ENCODE measurements at places on chromosomes 1 and 21.
A peak's percentile ranks its signal among the peaks of the same experiment; 100 is the strongest.

DNA sequence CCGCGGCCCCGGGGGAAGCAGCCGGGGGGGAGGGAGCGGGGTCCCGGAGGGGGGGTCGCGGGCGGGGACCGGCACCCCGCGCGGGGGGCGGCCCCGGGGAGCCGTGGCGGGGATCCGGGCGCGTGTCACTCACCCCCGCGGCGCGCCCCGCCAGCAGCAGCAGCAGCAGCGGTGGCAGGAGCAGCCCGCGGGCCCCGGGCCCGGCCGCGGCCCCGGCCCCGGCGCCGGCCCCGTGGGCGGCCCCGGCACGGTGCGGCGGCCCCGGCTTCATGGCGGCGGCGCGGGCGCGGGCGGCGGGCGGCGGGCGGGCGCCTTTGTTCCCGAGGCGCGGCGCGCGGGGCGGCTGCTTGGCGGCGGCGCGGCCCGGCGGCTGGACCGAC lies 252 bp downstream of the SDC3 start:
- DNase-seq, result no peak
- H3K36me3 ChIP-seq, result no peaks in the 10 kb centered on the region
- peaks cover 7% of the 10 kb centered on the region for H3K4me1 ChIP-seq
- H3K27me3 ChIP-seq, result no peaks in the 10 kb centered on the region

GRCh38 chr21:42214921-42215320 lies 4.0 kb upstream of the ABCG1 start:
- no peak overlapping the region for H3K27ac ChIP-seq
- DNase-seq, result no peak
- H3K27me3 ChIP-seq, result no peaks in the 10 kb centered on the region
- H3K36me3 ChIP-seq, result no peaks in the 10 kb centered on the region
- no peak overlapping the region for H3K4me3 ChIP-seq
- H3K4me1 ChIP-seq, result no peaks in the 10 kb centered on the region

DNA sequence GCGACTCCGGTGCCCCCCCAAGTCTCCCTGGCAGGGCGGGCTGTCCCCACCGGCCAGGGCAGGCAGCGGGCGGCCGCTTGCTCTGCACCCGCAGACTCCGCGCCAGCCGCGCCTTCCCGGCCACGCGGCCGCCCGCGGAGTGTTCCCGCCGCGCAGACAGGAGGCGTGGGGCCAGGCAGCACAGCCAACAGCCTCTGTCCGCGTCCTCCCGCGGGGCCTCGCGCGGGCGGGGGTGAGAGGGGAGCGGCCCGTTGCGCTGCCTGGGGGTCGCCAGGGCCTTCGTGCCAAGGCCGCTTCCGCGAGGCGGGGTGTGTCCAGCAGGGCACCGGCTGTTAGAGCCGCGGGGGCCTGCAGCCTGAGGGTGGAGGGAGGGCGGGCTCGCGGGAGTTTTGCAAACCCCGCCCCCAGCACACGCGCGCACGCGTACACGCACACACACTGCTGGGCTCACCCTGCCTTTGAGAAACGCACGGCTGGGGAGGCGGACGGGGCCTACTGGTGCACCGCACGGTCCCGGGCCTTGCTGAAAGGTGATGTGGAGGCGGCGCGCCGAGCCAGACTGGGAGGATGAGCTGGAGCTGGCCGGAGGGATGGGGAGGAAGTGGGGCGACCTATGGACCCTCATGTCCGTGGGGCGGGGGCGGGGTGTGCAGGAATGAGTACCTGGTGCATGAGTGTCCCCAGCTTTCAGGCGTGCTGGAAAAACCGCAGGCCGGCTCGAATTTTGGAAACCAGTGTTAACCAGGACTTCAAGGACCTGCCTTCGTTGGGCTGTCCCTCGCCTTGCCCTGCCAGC lies 41.5 kb downstream of the KIAA1614 start:
- H3K4me1 ChIP-seq, result peaks cover 12% of the 10 kb centered on the region
- H3K27ac ChIP-seq, result no peak overlapping the region
- DNase-seq, result peak; percentile 57

DNA sequence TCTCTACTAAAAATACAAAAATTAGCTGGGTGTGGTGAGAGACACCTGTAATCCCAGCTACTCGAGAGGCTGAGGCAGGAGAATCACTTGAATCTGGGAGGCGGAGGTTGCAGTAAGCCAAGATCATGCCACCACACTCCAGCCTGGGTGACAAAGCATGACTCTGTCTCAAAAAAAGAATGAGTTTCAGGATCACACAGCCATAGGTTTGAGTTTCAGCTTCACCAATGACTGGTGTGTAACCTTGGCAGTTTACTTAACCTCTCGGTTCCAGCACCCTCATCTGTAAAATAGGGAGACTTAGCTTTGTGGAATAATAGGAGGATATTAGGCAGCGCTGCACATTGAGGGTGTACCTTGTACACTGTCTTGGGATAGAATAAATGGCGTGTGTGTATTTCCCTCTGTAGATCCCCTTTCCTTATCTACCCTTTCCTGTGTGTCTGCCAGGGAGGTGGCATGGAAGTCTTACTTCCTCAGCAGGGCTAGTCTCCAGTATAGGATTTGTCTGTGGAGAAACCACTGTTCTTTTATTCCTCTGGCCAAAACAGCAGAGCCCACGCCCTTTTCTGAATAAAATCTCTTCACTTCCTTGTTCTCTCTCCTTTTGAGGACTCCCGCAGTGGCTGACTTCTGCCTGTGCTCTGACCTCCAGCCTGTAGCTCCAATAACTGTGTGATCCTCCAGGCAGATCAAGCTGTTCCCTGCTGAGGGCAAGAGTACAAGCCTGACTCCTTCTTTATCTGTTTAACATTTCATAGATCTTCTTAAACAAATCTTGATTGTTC lies 90.4 kb downstream of the HHAT start:
- H3K27me3 ChIP-seq, result no peaks in the 10 kb centered on the region
- no peak for DNase-seq
- H3K4me1 ChIP-seq, result no peaks in the 10 kb centered on the region
- no peak overlapping the region for H3K4me3 ChIP-seq
- H3K27ac ChIP-seq, result no peak overlapping the region
- no peaks in the 10 kb centered on the region for H3K36me3 ChIP-seq

GRCh38 chr21:44578371-44579055 lies 1.9 kb downstream of the KRTAP10-5 start:
- DNase-seq, result no peak
- H3K27me3 ChIP-seq, result no peaks in the 10 kb centered on the region
- no peaks in the 10 kb centered on the region for H3K36me3 ChIP-seq
- no peaks in the 10 kb centered on the region for H3K4me1 ChIP-seq
- H3K27ac ChIP-seq, result no peak overlapping the region

GRCh38 chr1:3237994-3238702 lies 169.1 kb downstream of the PRDM16 start:
- H3K27me3 ChIP-seq, result no peaks in the 10 kb centered on the region
- H3K27ac ChIP-seq, result no peak overlapping the region
- H3K4me1 ChIP-seq, result no peaks in the 10 kb centered on the region
- no peak for DNase-seq
- no peaks in the 10 kb centered on the region for H3K36me3 ChIP-seq
- H3K4me3 ChIP-seq, result no peak overlapping the region

GRCh38 chr1:48488721-48489120 lies 16.7 kb upstream of the SPATA6 start:
- no peak overlapping the region for H3K4me3 ChIP-seq
- no peaks in the 10 kb centered on the region for H3K4me1 ChIP-seq
- no peaks in the 10 kb centered on the region for H3K27me3 ChIP-seq
- DNase-seq, result no peak

- H3K36me3 ChIP-seq, result no peaks in the 10 kb centered on the region
- H3K4me3 ChIP-seq, result no peak overlapping the region
- H3K27me3 ChIP-seq, result no peaks in the 10 kb centered on the region
These were observed 300.6 kb downstream of the TM2D1 start for GRCh38 chr1:61424382-61424781.

GRCh38 chr1:17594026-17594425 lies 54.5 kb downstream of the ARHGEF10L start:
- no peaks in the 10 kb centered on the region for H3K27me3 ChIP-seq
- H3K27ac ChIP-seq, result no peak overlapping the region
- no peak for DNase-seq
- no peak overlapping the region for H3K4me3 ChIP-seq

DNA sequence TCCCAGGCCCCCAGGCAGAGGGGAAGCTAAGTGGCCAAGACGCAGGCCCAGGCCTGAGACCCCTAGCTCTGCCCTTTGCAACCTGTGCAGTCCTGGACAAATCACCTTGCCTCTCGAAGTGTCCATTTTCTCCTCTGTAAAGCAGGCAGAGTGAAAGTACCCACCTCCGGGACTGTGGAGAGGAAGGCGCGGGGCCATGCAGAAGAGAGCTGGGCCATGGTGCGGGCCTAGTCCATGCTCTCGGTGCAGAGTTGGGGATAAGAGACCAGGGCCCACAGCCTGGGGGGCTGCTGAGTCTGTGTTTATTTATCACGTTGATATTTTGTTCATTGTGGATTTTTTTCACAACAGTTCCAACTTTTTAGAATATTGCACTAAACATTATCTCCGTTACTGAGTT lies 160.2 kb upstream of the VAMP3 start:
- H3K36me3 ChIP-seq, result no peaks in the 10 kb centered on the region
- no peak overlapping the region for H3K4me3 ChIP-seq
- no peaks in the 10 kb centered on the region for H3K27me3 ChIP-seq
- no peak for DNase-seq
- H3K27ac ChIP-seq, result no peak overlapping the region

DNA sequence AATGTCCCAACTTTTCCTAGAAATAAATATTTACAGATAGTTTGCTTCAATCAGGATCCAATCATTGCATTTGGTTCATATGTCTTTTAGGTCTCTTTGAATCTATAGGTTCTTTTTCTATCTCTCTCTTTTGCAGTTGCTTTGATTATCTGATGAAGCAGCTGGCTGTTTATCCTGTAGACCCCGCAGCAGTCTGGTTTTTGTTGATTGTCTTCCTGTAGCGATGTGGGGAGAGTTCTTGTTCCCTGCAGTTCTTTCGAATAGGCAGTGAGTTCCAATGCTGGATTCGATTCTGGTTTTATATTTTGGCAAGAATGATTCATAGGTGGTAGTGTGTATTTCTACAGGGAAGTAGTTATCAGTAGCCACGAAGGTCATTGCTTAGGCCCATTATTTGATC lies 7.4 kb upstream of the MIXL1 start:
- H3K4me1 ChIP-seq, result no peaks in the 10 kb centered on the region
- H3K36me3 ChIP-seq, result no peaks in the 10 kb centered on the region
- no peaks in the 10 kb centered on the region for H3K27me3 ChIP-seq
- DNase-seq, result peak; percentile 65
- H3K27ac ChIP-seq, result no peak overlapping the region
- H3K4me3 ChIP-seq, result no peak overlapping the region

DNA sequence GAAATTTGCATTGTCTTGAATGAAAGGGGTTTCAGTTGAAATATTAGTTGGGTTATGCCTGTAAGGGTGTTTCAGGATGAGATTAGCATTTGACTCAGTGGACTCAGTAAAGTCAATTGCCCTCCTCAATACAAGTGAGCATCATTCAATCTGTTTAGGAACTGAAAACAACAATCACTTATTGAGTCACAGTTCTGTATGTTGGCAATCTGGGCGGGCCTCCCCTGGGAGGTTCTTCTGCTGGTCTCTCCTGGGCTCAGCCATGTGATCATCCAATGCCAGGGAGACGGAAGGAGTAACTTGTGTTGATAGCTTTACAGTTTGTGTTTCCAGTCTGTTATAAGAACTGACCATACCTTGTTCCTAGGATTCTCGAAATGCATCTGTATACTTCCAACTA lies 262.9 kb upstream of the RUNX1 start:
- H3K4me3 ChIP-seq, result no peak overlapping the region
- H3K27ac ChIP-seq, result no peak overlapping the region
- H3K27me3 ChIP-seq, result no peaks in the 10 kb centered on the region
- DNase-seq, result no peak
- no peaks in the 10 kb centered on the region for H3K36me3 ChIP-seq
- H3K4me1 ChIP-seq, result no peaks in the 10 kb centered on the region

DNA sequence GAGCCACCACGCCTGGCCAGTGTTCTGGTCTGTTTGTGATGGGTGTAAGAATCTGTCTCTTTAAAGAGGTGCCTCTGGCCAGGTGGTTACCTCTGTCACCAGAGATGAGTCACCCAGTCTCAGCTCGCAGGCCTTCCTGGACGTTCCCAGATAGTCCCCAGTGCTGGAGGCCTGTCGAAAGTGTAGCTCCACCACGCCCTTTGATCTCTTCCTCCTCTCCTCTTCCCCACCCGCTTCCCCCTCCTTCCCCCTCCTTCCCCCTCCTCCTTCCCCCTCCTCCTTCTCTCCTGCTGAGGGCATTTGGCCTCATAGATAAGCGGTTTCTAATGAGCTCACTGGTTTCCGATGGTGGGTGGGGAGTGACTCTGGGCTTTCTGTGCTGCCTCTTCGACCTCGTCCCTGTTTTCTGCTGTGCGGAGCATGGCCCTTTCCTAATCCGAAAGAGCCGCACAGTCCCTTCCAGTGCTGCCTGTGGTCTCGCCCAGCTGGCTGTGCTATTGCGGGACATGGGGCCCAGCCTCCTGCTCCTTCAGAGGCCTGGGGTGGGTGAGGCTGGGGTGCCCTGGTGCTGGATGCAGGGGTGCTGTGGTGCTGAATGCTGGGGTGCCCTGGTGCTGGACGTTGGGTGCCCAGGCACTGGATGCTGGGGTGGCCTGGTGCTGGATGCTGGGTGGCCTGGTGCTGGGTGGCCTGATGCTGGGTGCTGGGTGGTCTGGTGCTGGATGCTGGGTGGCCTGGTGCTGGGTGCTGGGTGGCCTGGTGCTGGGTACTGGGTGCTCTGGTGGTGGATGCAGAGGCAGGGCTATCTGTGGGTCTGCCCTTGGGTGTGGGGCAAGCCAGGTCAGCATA lies 19.2 kb downstream of the AGPAT3 start:
- peaks cover 5% of the 10 kb centered on the region for H3K36me3 ChIP-seq
- DNase-seq, result peak; percentile 93
- H3K27ac ChIP-seq, result no peak overlapping the region
- peaks cover 20% of the 10 kb centered on the region for H3K4me1 ChIP-seq

DNA sequence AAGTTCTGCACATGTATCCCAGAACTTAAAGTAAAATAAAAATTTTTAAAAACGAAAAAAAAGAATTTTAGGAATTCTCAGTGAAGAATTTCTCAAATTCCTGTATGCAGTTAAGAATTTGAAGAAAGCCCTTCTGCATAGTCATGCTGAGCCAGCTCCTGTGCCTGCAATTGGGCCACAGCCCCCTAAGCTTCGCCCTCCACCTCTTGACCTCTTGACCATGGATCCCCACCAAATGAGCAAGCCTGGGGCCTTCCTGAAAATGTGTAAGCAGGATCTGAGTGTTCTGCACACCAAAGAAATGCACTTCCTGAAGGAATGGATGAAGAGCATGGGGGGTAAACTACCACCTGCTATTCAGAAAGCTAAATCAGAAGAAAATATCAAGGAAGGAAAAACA lies 52.0 kb downstream of the NBPF6 start:
- DNase-seq, result no peak
- H3K4me3 ChIP-seq, result no peak overlapping the region
- H3K27ac ChIP-seq, result no peak overlapping the region
- H3K36me3 ChIP-seq, result no peaks in the 10 kb centered on the region

DNA sequence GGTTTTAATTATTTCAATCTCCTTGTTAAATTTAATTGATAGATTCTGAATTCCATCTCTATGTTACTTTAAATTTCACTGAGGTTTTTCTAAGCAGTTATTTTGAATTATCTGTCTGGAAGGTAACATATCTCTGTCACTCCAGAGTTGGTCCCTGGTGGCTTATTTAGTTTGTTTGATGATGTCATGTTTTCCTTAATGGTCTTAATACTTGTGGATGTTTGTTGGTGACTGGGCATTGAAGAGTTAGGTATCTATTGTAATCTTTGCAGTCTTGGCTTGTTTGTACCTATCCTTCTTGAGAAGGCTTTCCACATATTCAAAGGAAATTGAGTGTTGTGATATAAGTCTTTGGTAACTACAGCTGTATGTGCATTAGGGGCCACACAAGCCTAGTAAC lies 810.0 kb upstream of the NEGR1 start:
- no peak for DNase-seq
- no peaks in the 10 kb centered on the region for H3K36me3 ChIP-seq
- H3K4me1 ChIP-seq, result no peaks in the 10 kb centered on the region
- no peaks in the 10 kb centered on the region for H3K27me3 ChIP-seq
- H3K27ac ChIP-seq, result no peak overlapping the region
